ENCODE measurements at places on chromosomes 7 and 10.

GRCh38 chr7:3917436-3917835, 616.4 kb downstream of the SDK1 start:
- DNase-seq = no peak

- DNase-seq = no peak
Observed at GRCh38 chr10:48765527-48765926, 80.9 kb downstream of the WDFY4 start.

DNA sequence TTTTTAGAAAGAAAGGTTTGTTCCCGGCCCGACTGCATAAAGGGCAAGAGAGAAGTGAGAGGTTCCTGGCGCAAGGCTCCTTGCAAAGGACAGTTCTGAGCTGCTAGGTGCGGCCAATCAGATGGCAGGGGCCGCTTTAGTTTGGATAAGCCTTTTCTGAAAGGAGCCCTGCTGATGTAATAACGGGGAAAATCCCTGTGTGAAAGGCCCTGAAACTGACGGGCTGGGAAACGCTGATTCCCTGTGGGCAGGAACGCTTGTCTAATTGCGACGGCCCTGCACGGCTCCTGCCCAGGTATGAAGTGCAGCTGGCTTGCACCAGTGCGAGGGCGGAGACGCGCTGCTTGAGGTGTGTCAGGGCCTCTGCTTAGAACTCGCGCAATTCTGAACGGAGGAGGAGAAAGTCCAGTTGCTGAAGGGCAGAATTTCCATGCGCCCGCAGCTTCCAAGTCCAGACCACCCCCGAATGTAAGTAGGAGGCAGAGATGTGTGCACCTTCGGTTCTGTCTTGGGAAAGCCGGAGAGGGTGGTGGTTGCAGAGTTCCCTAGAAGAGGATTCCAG, 30.5 kb downstream of the TACC2 start:
- DNase-seq = no peak

DNA sequence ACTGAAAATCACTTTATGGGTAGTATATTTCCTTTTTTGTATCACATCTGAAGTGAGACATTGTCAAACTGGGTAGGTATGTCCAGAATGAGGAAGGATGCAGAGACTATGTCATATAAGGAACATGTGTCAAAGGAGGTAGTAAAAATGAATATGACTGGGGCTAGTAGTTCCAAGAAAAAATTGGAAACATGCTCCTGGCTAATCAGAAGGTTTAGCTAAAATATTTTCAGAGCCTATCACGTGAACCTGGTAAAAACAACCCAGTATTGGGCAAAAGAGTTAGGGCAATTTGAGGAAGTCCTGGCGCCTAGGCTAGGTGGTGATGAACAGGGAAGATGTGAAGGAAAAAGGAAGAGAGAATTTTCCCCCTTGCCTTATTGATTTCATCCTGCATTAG, 26.4 kb downstream of the ENTPD1 start:
- DNase-seq = no peak

- no peak for DNase-seq
Observed at GRCh38 chr7:41861642-41862041, 158.8 kb upstream of the INHBA start.

DNA sequence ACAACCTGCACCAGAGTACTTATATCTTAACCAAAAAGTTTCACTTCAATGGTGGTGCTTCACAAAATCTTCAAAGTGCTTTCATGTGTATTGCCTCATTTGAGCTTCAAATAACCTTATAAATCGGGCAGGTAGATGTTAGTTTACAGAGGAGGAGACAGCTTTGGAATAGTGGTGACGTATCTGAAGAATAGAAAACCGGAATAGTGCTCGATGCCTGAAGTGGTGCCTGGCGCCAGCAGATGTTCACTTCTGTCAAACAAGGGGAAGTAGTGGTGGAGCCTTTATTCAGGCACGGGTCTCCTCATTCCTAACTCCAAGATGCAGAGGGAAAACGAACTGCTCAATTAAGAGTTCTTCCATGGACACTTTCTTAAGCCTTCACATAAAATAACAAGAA, 58.1 kb downstream of the NHLRC2 start:
- DNase-seq = no peak

- DNase-seq = no peak
Observed at GRCh38 chr7:47627580-47628283, 45.8 kb upstream of the TNS3 start.

DNA sequence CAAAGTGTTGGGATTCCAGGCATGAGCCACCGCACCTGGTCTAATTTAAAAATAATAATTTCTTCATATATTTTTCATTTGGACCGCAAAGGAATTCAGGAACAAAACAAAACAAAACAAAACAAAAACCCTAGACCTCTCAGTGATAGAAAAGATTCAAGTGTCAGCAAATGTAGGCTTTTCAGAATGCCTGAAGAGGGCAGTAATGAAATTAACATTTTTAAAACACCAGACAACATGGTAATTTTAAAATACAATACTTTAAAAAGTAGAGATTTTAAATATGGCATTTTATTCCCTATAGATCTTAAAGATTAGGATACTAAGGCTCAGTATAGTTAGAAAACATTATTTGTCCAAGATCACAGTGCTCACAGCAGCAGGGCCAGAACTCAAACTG, 36.6 kb downstream of the DNMBP start:
- no peak for DNase-seq

DNA sequence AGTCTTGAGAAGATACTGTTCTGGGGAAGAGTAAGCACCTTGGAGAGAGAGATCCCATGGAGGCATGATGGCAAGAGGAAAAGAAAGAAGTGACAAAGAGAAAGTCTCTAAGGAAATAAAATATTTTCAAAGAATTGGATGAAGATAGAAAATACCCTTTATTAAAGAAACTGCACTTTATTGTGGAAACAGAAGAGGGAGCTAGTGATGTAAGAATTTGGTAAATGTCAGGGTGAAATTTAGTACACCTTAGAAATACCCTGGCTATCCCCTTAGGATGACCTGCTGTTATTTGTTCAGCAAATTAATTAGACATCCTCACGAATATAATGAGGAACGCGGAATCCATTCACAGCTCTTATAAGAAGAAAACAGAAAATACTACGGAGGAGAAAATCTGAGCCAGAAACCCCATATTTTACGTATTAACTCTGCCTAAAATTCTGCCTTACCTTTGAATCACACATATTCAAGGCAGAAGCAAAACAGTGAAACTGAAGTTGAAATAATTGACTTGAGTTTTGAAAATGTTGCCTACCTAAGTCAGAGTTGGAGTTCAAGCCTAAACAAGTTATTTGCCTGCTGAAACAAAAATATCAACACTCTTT, 90.7 kb downstream of the TFPI2 start:
- no peak for DNase-seq

DNA sequence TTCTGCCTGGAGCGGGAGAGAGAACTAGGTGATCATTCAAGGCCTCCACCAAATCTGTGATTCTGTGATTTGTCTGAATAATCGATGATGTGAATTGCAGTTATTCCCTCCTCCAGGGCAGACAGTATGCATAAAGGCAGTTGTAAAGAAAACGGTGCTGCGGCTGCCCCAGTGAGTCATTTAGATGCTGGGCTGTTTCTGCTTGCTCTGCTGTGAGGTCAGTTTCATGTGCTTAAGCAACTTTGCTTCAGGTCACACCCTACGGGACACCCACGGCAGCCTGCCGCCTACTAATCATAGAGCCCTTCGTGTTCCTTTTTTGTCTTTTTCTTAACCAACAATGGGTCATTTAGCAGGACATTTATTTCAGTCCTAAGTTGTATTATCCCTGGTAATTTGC, 158.1 kb upstream of the PITRM1 start:
- DNase-seq = no peak

GRCh38 chr10:84415539-84416244, 87.3 kb downstream of the CCSER2 start:
- DNase-seq = no peak
